ENCODE measurements at places on chromosomes 4 and X.

DNA sequence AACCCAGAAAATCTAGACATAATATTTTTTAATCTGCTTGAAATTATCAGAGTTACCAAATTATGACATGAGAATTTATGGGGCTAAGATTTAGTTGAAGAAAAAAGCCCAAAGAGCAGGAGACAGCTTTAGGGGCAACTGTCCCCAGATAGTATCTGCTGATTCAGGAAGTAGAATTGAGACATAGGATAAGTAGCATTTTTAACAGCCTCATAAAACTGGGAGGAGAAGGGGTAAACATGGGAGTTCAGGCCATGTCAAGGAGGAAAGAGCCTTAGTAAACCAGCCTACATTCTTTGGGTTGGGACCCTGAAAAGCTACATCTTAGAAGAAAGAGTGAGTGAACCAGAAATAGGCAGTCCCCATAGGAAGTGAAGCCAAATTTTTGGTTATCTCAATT is 9.7 kb upstream of the RAB28 start:
- DNase-seq = no peak

GRCh38 chr4:79959652-79960051 is 113.4 kb downstream of the ANTXR2 start:
- no peak for DNase-seq

DNA sequence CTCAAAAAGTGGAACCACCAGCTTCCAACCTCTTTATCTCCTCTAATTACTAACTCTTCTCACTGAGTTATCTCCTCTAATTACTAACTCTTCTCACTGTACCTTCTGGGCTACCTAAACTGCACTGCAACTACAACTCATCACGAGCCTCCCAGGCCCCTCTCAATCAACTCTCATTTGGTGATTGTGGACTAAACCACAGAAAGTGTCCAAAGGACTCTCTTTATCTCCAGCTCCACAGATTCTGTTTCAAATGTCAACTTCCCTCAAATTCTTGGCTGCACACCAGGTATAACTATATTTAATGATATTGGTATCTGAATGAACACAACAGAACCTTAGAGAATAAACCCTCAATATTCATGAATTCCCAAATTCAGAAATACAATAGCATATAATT is 182.9 kb downstream of the MAML3 start:
- no peak for DNase-seq

- DNase-seq = no peak
Observed at GRCh38 chr4:172514801-172515200, 653.8 kb upstream of the GALNT7 start.

DNA sequence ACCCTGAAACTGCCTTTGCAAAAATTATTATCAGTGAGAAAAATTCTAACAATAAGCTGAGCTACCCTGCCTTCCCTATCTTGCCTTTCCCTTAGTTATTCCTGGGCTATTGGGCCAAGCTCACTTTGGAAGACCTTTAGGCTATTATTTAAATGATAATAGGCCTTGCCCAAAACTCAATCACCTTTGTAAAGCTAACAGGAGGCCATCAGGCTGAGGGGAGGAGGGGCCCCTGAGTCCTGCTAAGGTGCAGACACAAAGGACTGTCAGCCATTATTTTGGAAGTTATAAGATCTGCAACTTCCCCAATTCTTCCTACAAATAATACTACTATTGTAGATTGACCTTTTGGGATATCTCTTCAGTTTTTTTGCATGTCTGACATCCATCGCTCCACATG is 278.8 kb upstream of the DIAPH2 start:
- DNase-seq = no peak

- DNase-seq = no peak
Observed at GRCh38 chr4:38943343-38943742, 75.7 kb downstream of the FAM114A1 start.

- DNase-seq = no peak
Observed at GRCh38 chrX:26026179-26026578, 112.0 kb upstream of the MAGEB18 start.

GRCh38 chr4:47839259-47839658 is 1.4 kb upstream of the CORIN start:
- peak; percentile 46 for DNase-seq

DNA sequence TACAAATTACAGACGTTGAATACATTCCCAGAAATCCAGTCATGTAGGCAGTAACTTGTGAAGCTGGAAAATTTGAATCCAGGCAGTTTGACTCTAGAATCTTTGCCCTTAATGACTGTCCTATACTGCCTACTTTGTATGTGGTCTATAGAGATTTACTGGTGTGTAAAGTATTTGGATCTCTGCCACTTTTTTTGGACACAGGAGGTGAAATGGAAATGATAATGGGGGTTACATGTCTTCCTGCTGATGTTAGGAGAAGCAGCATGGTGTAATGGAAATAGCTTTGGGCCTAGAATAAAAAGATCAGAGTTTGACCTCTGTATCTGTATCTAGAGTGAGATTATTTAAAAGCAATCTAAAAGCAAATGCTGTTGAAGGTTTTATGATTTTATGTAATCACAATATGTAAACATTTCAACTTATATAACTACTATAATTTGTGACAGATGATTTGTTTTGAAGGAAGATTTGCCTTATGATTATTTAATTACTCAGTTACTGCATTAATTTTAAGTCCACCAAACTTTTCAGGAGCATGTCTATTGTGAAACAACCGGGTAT is 3.3 kb downstream of the COL4A5 start:
- DNase-seq = no peak

DNA sequence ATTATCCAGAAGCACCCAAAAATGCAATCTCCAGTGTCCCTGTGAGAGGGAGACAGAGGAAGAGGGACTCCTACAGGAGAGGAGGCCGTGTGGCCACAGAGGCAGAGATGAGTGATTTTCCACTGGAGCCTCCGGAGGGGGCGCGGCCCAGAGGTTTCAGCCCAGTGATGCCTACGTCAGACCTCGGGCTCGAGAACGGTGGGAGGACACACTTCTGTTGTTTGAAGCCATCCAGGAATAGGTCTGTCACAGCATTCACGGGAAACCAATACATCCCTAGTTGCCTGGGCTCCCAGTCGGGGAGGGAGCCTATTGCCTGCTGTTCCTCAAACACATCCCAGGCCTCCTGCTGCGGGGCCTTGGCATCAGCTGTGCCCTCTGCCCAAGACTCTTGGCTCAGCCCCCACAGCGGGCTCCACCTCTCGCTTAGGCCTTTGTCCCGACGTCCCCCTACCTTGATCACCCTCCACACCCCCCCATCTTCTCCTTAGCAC is 39.2 kb upstream of the HMX1 start:
- no peak for DNase-seq

DNA sequence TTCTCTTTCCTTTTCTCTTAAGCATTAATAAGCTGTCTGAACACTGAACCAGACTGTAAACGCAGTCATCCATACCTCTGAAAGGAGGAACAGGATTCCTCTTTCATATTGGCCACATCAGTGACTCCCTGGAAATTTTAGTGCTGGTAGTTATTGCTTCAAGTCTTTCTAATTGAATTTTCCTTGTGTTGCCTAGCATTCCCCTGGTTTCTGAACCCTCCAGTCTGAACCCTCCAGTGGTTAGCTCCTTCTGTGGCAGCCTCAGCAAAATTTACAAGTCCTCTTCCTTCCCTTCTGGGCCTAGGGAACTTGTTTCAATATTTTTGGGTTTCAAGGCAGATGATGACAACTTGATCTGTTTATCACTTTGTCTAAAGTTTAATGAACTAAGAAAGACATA is 7.9 kb downstream of the SPARCL1 start:
- no peak for DNase-seq

GRCh38 chr4:36277533-36277932 is 3.9 kb upstream of the DTHD1 start:
- DNase-seq = no peak

DNA sequence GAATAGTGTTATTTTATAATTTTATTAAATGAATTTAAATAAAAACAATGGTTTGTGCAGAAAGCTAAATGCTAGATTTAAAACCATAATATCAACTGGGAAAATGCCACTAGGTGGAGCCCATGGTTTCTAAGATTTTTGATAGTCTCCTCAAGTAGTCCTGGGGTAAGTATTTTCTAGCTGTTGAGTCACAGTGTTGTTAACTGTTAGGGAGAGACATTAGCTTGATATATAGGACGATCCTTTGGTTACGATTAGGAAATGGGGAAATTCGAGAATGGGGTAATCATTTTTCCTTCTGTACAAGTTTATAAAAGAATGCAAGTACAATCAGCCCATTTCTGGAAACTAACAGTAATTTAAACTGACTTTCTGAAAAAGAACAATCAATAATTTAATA is 378.4 kb downstream of the ANKRD50 start:
- no peak for DNase-seq

DNA sequence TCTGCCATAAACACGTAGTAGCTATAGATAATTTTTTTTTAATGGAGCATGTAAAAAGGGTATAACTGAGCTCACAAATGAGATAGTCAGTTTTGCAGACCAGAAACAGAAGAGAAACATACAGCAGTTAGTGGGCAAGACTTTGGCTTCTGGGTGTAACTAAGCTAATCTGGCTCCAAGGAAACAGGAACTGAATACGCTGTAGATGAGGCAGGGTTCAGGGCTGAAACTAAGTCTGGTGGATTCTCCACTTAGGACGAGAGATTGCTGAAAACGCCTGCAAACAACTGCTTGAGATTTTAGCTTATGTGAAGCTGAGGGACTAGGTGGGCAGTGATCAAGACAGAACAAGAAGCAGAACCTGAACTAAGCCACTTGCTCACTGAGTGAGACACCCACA is 91.7 kb downstream of the SMIM20 start:
- no peak for DNase-seq

DNA sequence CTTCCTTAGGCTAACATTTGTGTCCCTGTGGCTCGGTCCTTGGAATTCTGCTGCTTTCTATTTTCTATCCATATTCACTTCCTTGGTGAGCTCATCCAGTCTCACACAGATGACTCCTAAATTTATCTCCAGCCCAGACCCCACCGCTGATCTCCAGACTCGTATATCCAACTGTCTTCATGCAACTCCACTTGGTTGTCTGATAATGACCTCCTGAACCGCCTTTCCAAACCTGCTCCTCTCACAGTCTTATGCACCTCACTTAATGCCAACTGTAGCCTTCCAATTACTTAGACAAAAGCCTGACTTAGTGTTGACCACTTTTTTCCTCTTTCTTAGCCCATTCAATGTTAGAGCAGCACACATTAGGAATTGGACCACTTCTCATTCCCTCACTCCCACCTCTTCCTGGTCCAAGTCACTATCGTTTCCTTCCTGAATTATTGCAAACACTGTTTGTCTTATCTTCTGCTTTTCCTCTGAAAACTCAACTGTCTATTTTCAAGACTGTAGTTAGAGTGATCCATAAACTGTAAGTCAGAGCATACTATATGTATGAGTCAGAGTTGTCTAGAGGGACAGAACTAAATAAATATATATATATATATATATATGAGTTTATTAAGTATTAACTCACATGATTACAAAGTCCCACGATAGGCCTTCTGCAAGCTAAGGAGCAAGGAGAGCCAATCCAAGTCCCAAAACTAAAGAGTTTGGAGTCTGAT is 292.5 kb downstream of the UNC5C start:
- DNase-seq = no peak

DNA sequence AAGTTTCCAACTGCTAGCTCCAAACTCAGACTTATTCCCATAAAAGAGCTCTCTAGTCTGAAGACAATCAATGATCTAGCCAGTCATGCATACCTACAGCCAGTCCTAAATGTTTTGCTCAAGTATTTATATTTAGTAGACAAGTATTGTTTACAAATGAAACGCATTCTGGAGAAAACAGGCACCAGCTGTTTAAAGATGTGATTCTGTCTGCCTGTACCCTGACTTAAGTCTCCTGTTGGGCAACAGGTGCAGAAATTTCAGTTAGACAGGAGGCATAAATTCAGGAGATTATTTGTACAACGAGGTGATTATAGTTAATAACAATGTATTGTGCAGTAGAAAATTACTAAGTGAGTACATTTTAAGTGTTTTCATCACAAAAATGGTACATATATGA is 28.9 kb downstream of the LNX1 start:
- no peak for DNase-seq

DNA sequence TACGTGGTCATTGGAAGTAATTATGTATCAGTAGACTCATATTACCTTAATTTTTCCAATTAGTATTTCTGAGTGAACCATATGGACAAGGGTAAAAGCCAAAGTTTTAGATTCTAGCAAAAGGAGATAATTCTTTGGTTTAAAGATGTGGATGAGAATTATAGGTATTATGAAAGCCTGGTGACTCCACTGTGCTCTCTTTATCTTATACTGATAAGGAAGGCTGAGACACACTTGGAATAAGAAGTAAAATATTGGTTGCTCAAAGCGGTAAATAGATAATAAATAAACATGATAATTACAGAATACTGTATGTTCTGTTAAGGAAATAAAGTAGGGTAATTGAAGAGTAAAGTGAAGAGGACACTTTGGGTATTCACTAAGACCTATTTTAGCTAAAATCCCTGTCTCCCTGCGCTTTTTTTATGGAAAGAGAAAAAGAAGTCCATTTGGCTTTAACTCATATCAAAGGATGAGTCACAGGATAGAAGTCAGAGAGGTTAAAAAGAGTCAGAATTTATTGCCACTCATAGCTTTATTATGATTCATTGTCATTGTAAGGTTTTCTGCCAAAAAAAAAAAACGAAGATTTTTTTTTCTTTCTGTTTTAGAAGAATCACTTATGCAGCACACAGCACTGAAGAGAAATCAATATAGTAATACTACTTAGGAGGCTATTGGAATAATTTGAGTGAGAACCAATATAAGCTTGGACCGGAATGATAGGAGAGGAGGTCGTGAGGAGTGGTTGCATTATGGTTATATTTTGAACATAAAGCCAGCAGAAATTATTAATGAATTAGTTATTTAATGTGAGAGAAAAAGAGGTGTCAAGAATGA is 2463.1 kb downstream of the ARAP2 start:
- DNase-seq = no peak

- no peak for DNase-seq
Observed at GRCh38 chrX:84224741-84225140, 36.7 kb upstream of the RPS6KA6 start.
